NCI-H82 (cell line): ENCODE measurements at places on chromosomes 1 and 21.

DNA sequence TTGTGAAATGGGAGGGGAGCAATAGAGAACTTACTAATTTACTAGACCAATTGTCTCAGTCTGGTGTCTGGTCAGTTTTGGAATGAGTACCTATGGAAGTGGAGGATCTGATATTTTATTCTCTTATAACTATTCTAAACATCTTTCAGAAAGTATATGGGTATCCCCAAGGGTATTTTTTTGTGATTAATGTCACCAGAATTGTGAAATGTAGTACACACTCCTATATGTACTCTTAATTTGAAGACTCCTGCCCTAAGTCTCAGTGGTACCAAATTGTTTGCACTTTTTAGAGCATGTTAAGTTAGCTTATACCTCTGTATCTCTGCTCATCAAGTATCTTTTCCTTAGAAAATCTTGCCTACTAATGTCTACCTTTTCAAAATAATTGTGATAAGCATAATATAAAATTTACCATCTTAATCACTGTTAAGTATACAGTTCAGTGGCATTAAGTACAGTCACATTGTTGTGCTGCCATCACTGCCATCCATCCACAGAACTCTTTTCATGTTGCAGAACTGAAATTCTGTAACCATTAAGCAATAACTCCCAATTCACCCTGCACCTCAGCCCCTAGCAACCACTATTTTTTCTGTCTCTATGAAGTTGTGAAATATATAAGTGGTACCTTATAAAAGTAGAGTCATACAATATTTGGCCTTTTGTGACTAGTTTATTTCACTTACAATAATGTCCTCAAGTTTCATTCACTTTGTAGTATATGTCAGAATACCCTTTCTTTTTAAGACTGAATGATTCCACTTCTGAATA, 40.5 kb downstream of the SLC30A7 start:
- no peak for DNase-seq

DNA sequence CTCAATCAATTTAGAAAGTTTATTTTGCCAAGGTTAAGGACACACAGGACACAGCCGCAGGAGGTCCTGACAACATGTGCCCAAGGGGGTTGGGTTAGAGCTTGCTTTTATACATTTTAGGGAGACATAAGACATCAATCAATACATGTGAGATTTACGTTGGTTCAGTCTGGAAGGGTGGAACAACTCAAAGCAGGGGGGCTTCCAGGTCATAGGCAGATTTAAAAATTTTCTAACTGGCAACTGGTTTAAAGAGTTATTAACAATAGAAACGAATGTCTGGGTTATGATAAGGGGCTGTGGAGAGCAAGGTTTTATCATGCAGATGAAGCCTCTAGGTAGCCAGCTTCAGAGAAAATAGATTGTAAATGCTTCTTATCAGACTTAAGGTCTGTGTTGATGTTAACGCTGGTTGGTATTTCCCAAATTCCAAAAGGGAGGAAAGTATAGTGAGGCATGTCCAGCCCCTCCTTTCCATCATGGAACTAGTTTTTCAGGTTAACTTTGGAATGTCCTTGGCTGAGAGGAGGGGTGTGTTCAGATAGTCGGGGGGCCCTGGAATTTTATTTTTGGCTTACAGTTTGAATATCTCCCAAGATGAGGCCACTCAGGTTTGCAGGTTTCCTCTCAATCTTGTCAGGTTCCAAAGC, 31.0 kb upstream of the TGFBR3 start:
- DNase-seq, result no peak

- no peak for DNase-seq
These were observed 46.0 kb upstream of the PLA2G4A start for GRCh38 chr1:186782791-186783190.

- no peak for DNase-seq
These were observed 53.5 kb upstream of the CHODL start for GRCh38 chr21:18191139-18191538.

- DNase-seq, result no peak
These were observed 51.1 kb downstream of the SWT1 start for GRCh38 chr1:185207980-185208602.

DNA sequence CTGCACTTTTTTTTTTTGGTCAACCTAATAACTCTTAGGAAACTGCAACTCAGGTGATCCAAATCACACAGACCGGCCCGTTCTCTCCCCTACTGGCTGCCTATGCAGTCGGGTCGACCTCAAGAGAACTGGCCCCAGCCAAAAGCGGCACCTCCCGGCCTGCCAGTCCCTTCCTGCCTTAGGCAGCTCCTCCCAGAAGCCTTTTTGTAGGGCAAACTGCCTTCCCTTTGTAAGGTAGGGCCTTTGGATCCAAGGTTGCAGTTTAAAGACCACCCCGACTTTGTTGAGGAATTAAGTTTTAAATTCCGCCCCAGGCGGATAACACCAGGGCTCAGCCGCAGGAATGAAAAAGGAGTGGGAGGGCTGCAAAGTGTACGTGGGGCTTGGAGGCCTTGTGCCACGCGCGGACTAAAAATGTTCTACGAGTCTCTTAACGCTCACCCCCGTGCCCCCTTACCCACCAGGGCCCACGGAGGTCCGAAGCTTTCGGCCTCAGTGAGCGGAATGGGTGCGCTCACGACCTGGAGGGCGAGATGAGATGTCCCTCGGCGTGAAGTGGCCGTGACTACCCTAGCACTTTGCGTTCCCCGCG, 642 bp upstream of the ST3GAL3 start:
- DNase-seq, result peak; percentile 53

DNA sequence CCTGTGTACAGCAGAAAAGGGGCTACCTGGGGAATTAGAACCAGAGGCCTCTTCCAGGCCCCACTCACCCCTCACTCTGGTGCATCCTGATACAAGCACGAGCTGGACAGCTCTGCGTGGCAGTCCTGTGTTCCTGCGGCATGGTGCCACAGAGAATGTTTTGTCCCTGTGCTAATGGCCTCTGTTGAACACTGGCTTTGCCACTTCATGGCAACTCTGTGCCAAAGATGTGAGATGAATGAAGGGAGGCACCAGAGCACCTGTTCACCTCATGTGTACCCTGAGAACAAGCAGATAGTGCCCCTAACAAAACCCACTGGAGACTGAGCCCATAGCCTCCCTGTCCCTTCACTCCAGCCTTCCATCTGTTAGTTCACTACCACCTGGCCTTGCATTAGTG, 199.3 kb upstream of the COA6 start:
- DNase-seq, result no peak

- no peak for DNase-seq
These were observed 9.2 kb downstream of the PTPRF start for GRCh38 chr1:43539726-43540434.

DNA sequence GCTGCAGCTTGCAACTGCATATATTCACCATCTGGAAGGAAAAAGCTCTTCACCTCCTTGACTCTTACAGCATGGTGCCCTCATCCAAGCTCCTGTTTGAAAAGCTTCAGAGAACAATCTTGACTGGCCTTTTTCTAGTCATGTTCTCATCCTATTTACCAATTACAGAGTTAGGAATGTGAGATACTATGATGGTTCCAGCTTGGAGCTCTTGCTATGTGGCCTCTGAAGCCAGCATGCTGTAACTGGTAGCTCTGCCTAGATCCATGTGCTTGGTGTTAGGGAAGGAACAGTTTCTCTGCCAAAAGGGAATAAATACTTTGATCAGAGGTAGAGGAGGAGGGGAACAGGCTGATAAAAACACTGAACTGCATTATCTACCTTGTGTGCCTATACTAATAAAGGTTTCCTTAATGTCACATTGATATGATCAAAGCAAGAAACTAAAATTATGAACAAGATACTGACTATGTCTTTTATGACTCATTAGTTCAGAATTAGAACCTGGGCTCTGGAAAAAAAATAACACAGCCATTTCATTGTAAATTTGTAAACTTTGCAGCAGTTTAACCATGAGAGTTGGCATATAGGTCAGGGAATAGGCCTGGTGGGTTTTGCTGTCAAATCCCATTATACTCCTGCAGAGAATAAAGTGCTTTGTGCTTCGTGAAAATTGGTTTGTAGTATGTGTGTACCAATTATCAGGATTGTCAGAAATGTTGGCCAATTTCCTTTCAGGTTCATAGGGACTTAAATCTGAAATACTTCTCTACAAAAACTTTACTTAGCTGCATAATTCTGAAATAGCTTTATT, 92.7 kb downstream of the LEPR start:
- DNase-seq, result no peak

GRCh38 chr1:1348420-1349255, 580 bp downstream of the DVL1 start:
- DNase-seq, result peak; percentile 63

GRCh38 chr1:119816407-119816806, 5.1 kb upstream of the REG4 start:
- no peak for DNase-seq

DNA sequence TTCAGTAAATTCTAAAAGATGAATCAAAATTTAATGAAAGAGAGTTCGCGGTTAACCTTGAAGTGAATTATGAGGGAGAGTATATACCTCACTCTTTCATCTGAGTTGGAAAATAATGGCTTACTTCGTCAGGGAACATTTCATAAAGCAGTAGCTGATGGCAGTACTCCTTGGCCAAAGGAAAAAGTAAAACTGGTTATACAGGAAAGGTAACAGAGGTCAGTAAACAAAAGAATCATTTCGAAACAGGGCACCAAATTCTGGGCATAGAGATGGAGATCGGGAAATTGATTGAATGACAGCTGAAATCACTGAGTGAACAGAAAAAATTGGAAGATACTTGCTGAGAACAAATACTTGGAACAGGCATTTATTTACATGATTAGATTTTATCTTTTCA, 199.0 kb downstream of the OLFM3 start:
- no peak for DNase-seq

- DNase-seq, result no peak
These were observed 21.3 kb upstream of the LRRC8D start for GRCh38 chr1:89799495-89799894.

DNA sequence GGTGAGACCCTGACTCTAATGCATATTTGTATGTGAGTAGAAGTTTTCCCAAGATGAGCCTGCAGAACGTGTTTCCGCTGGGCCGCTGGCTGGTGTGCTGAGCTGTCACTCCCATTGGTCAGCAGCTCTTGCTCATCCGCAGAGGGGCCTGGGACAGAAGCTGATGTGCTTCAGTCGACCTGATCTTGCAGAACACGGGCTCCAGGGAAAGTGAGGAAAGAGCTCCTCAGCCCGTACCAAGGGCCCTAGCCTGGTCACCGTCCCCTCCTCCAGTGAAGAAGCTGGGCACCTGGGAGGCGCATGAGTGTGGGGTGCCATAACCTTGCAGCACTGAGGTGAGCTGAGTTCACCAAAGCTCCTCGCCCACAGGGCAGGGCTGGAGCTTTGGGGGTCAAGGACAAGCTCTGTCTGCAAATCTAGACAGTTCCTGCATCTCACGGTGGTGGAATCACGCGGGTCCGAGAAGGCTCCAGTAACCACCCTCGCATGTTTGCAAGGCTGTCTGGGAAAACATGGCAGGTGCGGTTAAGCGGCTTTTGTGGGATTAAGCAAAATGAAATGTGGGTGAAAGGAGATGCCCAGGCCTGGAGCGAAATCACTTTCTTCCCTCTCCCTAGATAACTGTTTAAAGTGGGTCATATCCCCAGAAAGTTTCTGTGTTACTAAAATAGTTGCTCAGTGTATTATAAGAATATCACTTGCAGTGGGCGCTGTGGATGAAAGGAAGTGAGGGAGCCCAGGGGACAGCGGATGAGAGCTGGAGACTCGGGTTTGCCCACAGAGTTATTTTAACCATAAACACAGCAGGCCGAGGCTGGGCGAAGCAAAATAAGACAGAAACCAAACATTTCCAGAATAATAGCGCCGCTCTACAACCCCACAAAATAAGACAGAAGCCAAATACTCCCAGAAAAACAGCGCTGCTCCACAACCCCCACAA, 33.1 kb upstream of the LRRC3 start:
- DNase-seq, result peak; percentile 69

- DNase-seq, result peak; percentile 80
These were observed 73.3 kb upstream of the PAXBP1 start for GRCh38 chr21:32844653-32845436.

GRCh38 chr1:101338714-101339430, 102.1 kb downstream of the S1PR1 start:
- DNase-seq, result no peak

DNA sequence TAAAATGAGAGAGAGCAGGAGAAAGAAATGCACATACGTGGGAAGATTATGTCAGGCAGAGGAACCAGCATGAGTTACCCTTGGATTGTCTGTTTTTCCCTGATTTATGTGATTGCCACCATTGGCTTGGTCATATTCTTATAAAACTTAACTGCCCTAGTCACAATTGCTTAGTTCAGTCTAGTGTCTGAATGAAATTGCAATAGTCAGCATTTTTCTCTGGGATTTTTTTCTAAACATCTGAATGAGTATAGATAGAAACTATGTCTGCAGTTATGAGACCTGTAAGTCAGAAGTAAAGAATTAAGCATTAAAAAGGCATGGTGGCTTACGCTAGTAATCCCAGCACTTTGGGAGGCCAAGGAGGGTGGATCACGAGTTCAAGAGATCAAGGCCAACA, 889.8 kb downstream of the PLA2G4A start:
- no peak for DNase-seq

GRCh38 chr1:77373702-77374101, 91.9 kb downstream of the AK5 start:
- no peak for DNase-seq

- no peak for DNase-seq
These were observed 100.4 kb upstream of the POGK start for GRCh38 chr1:166738873-166739272.

- DNase-seq, result no peak
These were observed 120.2 kb downstream of the MRPL39 start for GRCh38 chr21:25487046-25487594.

GRCh38 chr1:53631622-53632310, 107.2 kb downstream of the GLIS1 start:
- no peak for DNase-seq

GRCh38 chr1:34250342-34250741, 73.6 kb downstream of the C1orf94 start:
- DNase-seq, result no peak

DNA sequence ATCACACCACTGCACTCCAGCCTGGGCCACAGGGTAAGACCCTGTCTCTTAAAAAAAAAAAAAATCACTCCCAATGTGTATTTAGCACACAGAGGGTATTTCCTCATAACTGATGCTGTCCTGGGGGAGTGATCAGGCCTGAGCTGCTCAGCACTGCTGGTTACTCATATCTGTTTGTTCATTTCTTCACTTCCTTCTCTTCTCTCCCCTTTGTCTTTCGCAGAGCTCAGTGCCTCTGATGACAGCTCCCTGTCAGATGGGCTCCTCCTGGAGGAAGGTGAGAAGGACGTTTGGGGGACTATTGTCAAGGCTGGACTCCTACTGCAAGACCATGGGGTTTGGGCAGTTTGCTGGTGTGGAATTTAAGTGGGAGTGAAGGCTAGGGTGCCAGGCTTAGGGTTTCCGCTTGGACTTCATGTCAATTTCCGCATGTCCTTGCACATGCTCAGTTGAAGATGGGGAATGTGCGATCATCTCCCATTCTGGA, 13.0 kb downstream of the INAVA start:
- DNase-seq, result no peak

- DNase-seq, result no peak
These were observed 944.0 kb upstream of the ADGRL4 start for GRCh38 chr1:79950511-79950910.
